ENCODE measurements at places on chromosomes 3 and 15. TPM values are rescaled to one million over a fixed set of nuclear protein-coding genes. Genes with fewer than 3 reads are reported as not detected.

The KCNMB3 gene
- polyA plus RNA-seq: 0.54 TPM

The PARP15 gene
- polyA plus RNA-seq: not detected

The GP9 gene
- not detected for polyA plus RNA-seq

The DNAH1 gene
- 1.4 TPM for polyA plus RNA-seq

The ARPP21 gene
- polyA plus RNA-seq: 0.04 TPM

The MINDY4B gene
- polyA plus RNA-seq: not detected

The MUC13 gene
- polyA plus RNA-seq: 0.06 TPM

The CLDN16 gene
- not detected for polyA plus RNA-seq

The GP5 gene
- polyA plus RNA-seq: 0.21 TPM

The PIERCE2 gene
- 16.0 TPM for polyA plus RNA-seq

The ARGFX gene
- polyA plus RNA-seq: not detected

The GPX1 gene
- polyA plus RNA-seq: 429 TPM

The FGD5 gene
- 0.59 TPM for polyA plus RNA-seq

The ANKDD1A gene
- polyA plus RNA-seq: 2.9 TPM

The TMEM42 gene
- polyA plus RNA-seq: 38.8 TPM

The TGM5 gene
- polyA plus RNA-seq: not detected

The SPESP1 gene
- not detected for polyA plus RNA-seq

Data from cardiac muscle cell (in vitro differentiated cells and primary cell).